Endodermal cell (in vitro differentiated cells): ENCODE measurements at places on chromosomes 12 and 14. TPM values are rescaled to one million over a fixed set of nuclear protein-coding genes. Genes with fewer than 3 reads are reported as not detected.
A peak's percentile ranks its signal among the peaks of the same experiment; 100 is the strongest.

Gene IL23A
- 3.5 to 6.8 TPM (median 4.6 TPM) in 3 replicates for total RNA-seq

- no peaks in the 10 kb centered on the region for H3K4me1 ChIP-seq
- no peak overlapping the region for H3K27ac ChIP-seq
- no peaks in the 10 kb centered on the region for H3K36me3 ChIP-seq
- no peak for DNase-seq
- no peaks in the 10 kb centered on the region for H3K27me3 ChIP-seq
- H3K4me3 ChIP-seq = no peak overlapping the region
These were observed 238.3 kb upstream of the PWP1 start for GRCh38 chr12:107447336-107447735.

- DNase-seq = no peak
- H3K27ac ChIP-seq = no peak overlapping the region
- no peaks in the 10 kb centered on the region for H3K27me3 ChIP-seq
- no peak overlapping the region for H3K4me3 ChIP-seq
These were observed 368.2 kb downstream of the BTG1 start for GRCh38 chr12:91777268-91777992.

Gene FOXG1
- total RNA-seq = 0.04 and 0.11 TPM in 2 replicates

DNA sequence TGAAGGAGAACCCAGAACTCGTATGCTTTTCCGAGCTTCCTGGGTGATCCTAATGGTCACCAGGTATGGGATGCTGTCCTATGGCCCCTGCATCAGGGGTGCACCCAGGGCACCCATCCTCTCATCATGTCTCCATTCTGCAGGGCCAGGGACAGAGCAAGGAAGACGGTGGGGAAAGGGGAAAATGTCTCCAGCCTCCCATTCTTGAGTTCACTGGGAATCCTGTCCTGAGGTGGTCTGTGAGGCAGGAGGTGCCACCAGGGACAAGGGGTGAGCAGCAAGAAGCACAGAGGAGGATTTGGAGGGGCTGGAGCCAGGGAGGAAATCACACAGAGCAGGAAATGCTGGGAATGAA, 14.9 kb upstream of the SLC6A12 start:
- H3K36me3 ChIP-seq = no peaks in the 10 kb centered on the region
- no peaks in the 10 kb centered on the region for H3K27me3 ChIP-seq
- DNase-seq = no peak

DNA sequence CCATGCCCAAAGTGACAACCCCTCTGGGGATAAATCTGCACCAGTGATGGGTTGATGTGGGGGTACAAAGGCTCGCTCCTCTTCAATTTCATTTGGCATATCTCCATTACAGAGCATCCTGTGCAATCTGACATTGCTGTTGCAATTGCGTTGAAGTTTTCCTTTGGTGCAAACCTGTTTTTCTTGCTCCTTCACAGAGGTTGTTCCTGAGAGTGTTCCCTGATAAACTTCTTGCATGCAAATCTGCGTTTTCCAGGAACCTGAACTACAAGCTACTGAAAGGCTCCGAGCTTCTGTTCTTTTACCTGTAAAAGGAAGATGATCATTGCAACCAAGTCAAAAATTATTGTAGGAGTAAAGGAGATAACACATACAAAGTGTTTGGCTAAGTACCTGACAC, 26.1 kb downstream of the SERPINA11 start:
- no peak overlapping the region for H3K27ac ChIP-seq
- no peaks in the 10 kb centered on the region for H3K4me1 ChIP-seq
- H3K27me3 ChIP-seq = no peaks in the 10 kb centered on the region
- H3K36me3 ChIP-seq = no peaks in the 10 kb centered on the region

GRCh38 chr12:20547816-20548575, 147.1 kb upstream of the SLCO1C1 start:
- DNase-seq = no peak
- H3K27me3 ChIP-seq = no peaks in the 10 kb centered on the region
- peaks cover 6% of the 10 kb centered on the region for H3K4me1 ChIP-seq
- H3K36me3 ChIP-seq = no peaks in the 10 kb centered on the region
- H3K4me3 ChIP-seq = no peak overlapping the region
- H3K27ac ChIP-seq = no peak overlapping the region

Gene HOXC6
- total RNA-seq = not detected in 2 replicates

DNA sequence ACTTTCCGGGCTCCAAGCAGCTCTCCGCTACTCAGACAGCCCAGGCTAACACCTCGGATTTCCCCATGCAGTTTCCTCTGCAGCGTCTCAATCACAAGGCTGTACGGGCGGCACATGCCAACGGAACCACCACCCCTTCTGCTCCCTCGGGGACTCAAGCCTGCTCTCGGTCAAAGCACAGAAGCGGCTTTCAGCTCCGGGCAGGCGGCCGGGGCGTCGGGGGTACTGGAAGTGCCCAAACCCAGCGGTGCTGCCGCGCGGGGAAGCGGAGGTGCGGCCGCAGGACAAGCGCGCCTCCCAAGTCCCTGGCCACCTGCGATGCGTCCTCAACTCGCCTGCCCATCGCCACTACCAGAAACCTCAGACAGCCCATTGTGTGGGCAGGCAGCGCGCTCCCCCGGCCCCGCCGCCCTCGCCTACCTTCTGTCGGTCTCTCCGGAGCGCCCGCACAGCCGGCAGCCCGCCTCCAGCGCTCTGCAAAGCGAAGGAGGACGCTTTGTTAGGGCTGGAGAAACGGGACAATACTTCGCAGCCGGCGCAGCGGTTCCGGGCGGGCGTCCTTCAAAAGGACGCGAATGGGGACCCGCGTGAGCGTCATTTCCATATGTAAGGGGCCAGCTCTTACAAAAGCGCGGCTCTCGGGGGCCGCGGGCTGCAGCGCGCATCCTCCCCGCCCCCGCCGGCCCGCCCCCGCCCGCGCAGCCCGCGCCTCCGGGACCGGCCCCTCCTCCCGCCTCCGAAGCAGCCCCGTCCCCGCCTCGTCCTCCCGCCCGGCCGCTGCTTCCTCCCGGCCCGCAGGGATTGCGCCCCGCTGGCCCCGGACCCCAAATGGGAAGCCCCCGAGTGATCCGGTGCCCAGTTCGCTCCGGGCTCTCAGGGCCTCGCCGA, 674 bp downstream of the NIN start:
- peak overlapping the region; percentile 93 for H3K27ac ChIP-seq
- H3K4me3 ChIP-seq = peak overlapping the region; percentile 43
- peak; percentile 87 for DNase-seq
- H3K36me3 ChIP-seq = no peaks in the 10 kb centered on the region

Gene MANSC1
- 4.7 to 7.2 TPM (median 6.6 TPM) in 3 replicates for total RNA-seq

GRCh38 chr14:69284170-69284569, 24.2 kb downstream of the GALNT16 start:
- no peak overlapping the region for H3K27ac ChIP-seq
- no peaks in the 10 kb centered on the region for H3K27me3 ChIP-seq
- H3K4me1 ChIP-seq = no peaks in the 10 kb centered on the region
- no peaks in the 10 kb centered on the region for H3K36me3 ChIP-seq
- no peak overlapping the region for H3K4me3 ChIP-seq

DNA sequence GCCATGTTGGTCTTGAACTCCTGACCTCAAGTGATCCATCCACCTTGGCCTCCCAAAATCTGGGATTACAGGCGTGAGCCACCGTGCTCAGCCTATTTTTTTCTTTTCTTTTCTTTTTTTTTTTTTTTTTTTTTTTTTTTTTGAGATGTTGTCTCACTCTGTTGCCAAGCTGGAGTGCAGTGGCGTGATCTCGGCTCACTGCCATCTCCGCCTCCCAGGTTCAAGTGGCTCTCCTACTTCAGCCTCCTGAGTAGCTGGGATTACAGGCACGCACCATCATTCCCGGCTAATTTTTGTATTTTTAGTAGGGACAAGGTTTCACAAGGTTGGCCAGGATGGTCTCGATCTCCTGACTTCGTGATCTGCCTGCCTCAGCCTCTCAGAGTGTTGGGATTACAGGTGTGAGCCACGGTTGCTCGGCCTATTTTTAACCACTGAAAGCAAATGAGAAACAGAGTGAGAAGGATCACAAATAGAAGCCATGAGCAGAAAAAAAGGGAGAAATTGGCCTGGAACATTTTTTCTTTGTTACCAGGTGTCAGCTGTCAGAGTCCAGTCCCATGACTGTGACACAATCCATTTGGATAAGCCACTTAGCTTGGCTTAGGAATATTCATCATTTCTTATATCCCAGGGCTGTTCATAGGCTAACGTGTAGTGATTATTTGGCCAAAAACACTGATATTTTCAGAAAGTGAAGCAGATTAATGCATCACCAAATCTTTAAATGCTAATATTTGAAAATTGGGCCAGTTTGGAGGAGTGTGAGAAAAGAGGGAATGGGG, 7.9 kb upstream of the NFKBIA start:
- no peaks in the 10 kb centered on the region for H3K27me3 ChIP-seq
- peaks cover 7% of the 10 kb centered on the region for H3K4me1 ChIP-seq
- no peaks in the 10 kb centered on the region for H3K36me3 ChIP-seq
- no peak for DNase-seq
- H3K27ac ChIP-seq = no peak overlapping the region

Gene TMEM233
- not detected in 2 replicates for total RNA-seq

- H3K27me3 ChIP-seq = no peaks in the 10 kb centered on the region
- H3K4me1 ChIP-seq = peaks cover 3% of the 10 kb centered on the region
- H3K36me3 ChIP-seq = no peaks in the 10 kb centered on the region
- no peak overlapping the region for H3K4me3 ChIP-seq
- peak; percentile 5 for DNase-seq
- no peak overlapping the region for H3K27ac ChIP-seq
These were observed 20.2 kb downstream of the GLRX5 start for GRCh38 chr14:95555053-95555452.
